AG09309 (cell line): ENCODE measurements at places on chromosomes 2 and 18.

- no peak for DNase-seq
These were observed 9.8 kb downstream of the REL start for GRCh38 chr2:60891180-60891579.

DNA sequence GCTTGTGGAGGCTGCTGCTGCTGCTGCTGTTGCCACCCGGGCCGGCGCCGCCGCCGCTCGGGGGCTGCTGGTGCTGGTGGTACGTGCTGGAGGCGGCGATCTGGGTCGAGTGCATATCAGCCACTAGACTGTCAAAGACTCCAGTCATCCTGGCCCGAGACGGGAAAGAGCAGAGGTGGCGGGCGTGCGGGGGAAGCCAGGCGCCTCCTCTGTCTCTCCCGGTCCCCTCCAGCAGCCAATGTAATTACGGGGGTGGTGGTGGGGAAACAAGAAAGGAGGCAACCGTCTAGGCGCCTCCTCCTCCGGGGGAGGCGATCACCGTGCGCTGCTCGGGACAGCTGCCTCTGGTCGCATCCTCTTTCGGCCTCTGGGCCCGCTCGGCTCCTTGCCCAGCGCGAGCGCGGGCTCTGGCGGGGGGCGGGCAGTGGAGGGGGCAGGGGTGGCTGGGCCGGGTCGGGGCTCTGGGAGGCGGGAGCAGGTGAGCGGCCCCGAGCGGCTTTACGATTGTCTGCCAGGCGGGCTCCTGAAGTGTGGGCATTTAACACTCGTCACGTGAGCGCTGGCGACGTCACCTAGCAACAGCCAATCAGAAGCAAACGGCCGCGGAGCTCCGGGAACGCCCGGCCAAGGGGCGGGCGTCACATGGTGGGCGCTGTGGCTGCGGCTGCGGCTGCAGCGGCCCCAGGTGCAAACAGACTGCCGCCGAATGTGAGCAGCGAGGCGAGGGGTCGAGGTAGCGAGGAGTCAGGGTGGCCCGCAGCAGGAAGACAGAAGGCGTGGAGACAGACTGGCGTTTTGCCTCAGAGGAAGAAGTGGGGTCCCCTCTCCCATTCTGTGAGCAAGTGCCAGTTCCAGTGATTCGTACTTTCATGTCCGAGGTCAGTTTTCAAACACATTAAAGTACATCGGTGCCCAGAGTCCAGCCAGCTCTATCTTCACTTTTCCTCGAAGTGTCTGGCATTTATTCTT, at the start of gene DLX2:
TSS of gene DLX2 (minus strand) at position 510 of the 969 bp plus-strand sequence. CDS start at position 148, 362 bp downstream.
- DNase-seq = no peak

GRCh38 chr2:64455545-64455944, 1.6 kb downstream of the LGALSL start:
- DNase-seq = no peak

GRCh38 chr2:186702501-186702900, 8.6 kb downstream of the FAM171B start:
- DNase-seq = no peak

DNA sequence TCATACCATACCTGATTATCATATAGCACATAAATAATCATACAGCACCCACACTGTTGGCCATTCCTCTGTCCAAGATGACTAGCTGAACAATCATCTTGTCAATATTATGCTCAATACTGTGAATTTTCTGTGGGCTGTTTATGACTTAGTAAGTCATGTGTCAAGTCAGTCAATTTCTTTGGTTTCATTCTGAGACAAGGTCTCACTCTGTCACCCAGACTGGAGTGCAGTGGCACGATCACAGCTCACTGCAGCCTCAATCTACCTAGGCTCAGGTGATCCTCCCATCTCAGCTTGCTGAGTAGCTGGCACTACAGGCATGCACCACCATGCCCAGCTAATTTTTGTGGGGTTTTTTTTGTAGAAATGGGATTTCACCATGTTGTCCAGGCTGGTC, 5.7 kb downstream of the MCM6 start:
- DNase-seq = no peak
